ENCODE measurements at places on chromosomes 3 and 15. TPM values are rescaled to one million over a fixed set of nuclear protein-coding genes. Genes with fewer than 3 reads are reported as not detected.

Gene MAP3K13
- total RNA-seq = 29.6 TPM

- no peak for DNase-seq
Observed at GRCh38 chr3:17195192-17195611, 310.4 kb downstream of the PLCL2 start.

Gene CCDC39
- 0.22 TPM for total RNA-seq

GRCh38 chr3:29454161-29454611 is 173.3 kb downstream of the RBMS3 start:
- DNase-seq = no peak

DNA sequence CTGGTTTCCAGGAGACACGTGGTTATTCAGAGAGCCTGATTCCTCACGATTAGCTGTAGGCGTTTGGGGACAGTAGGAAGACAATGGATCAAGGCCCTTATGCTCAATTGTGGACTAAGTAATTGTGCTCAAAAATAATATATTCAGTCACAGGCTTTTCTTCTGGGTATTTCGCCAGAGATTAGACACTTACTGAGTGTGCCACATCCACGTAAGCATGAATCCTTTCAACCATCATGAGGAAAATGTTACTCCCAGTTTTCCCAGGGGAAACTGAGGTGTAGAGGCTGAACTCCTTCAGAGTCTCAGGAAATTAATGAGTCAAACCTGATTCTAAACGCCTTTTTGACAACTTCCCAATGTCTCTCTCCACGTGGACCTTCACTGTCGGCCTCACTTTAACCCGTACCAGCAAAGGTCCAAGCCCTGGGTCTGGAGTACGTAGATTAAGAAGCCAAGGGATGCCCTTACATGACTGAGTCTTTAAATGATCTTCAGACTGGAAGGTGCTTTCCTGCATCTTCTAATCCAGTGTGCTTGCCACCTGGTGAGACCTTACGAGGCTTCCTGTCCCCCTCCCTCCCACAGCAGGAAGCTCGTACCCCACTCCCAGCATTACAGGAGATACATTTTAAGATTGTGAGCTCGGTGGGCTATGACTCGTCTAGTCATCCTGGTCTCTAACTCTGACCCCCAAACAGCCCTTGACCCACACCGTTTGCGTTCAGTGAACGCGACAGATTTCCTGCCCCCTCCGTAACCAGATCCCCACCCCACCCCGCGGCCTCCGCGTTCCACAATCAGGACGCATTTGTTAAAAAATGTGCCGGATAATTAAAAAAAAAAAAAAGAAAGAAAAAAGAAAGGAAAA is 1.7 kb downstream of the PKM start:
- no peak for DNase-seq

Gene TM6SF1
- total RNA-seq = 0.27 TPM

DNA sequence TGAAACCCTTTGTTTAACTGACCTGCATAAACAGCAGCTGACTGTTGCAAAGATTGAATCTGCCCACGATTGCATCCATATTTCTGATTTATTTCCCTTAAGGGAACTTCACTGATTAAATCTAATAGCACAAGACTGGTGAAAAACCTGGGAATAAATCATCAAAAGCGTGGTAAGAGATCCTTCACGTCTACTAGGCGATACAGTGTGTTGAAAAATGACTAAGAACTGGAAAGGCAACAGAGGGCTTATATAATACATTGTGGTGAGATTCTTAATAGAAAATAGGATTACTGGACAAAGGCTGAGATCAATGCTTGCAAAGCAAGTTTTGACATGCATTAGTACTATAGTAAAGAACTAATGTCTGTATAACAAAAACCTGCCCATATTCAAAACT is 49.0 kb downstream of the POLQ start:
- DNase-seq = no peak

DNA sequence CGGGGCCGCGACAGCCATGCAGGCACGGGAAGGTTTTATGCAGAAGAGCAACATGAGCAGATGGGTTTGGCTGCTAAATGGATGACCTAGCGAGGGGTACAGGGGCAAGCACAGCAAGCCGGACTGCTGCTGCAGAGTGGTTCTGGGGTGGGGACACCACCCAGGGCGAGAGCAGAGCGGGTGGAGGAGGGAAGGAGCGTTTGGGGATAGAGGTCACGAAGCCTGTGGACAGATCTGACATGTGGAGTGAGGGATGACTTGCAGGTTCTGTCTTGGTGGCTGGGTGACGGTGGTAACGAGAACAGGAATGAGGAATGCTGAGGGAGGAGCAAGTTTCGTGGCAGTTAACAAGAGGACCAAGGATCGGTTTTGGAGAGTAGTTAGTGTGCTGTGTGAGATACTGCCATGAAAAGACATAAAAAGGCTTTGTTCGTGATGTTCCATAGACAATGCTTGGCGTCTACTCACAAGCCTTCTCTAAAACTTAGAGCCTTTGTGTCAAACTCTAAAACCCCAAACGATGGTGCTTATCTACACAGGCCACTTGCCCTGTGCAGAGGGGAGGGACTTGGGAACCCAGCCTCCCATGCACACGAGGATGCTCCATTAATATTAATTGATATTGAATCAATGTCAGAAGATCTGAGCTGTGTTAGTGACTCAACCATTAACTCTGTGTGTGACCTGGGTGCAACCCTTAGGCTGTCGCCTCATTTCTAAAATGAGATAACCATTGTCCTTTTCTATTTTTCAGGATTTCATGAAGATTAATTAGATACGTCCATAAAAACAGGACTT is 132.7 kb upstream of the SLC2A2 start:
- no peak for DNase-seq

DNA sequence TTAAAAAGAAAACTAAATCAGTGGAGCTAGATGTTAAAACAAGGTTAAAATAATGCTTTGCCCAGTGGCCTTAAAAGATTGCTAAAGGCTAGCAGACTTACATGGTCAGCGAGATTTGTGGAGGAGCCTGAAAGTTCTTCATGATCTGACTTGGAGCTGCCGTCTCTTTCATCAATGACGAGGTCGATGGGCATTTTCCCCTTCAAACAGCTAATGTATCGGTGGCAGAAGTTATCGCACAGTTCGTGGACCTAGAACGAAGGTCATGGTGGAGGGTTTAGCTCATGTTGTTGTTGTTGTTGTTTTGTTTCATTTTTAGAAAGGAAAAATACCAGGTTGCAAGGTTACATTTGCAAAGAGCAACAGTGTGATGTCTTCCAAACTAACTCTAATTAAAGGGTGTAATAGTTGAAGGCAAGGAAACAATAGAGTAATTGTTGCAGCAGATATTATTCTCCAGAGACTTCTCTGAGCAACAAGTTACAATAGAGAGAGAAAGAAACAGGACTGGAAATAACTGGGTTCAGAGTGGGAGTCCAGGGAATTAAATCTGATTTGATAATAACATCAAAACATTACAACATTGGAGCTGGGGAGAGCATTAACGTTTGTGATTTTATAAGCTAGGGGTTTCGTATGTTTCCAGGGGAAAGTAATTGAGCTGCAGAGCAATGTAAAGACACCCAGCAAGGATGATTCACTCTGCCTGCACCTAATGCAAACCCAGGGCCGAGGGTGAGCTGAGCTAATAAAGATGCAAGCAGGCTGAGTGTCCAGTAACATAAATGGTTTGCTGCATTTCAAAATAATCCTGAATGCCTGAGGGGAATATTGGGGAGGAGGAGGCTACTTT is 6.6 kb downstream of the MEIS2 start:
- DNase-seq = no peak

DNA sequence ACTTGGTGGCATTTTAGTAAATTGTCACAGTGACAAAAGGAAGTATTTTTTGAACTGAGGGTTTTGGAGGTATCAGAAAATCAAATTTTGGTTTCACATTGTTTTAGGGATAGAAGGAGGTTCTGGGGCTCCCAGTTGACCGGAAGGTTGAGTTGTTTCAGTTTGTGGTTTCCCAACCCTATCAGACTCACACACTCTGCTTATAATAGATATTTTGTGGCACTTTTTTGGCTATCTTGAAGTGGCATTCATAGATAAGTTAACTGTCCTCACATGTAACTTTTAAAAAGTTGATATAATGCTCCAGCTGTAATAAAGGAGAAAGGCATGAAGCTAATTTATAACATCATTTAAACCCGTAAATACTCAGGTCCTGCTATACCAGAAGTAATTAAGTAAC is 12.8 kb downstream of the ARMC8 start:
- DNase-seq = no peak

DNA sequence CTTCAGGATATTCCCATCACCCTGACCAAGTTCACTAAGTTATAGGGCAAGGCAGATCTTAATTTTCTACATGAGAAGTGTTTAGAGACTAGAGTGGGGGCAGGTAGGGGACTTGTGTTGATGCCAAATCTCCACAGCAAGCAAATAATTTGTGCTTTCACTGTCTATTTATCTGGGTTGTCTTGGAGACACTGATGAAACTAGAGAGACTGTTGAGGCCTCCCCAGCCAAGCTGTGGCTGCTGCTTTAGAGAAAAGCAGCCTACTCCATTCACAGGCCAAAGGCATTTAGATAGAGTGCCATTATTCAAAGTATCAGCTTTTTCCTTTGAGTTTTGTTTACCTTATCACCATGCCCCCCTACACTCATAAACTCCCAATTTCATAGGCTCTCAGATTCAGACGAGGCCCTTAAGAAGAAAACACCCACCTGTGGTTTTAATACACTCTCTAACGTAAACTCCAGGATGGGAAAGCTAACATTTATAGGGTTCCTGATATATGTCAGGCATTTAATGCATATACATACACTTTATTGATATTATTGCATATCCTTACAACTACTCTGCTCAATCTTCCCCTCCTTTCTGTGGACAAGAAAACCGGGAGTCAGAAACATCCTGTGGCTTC is 130.4 kb upstream of the FOXB1 start:
- DNase-seq = no peak

Gene THUMPD3
- total RNA-seq = 62.4 TPM

- no peak for DNase-seq
Observed at GRCh38 chr3:24628523-24629258, 134.0 kb upstream of the THRB start.

All from progenitor cell of endocrine pancreas (in vitro differentiated cells).